A172 (cell line): ENCODE measurements at places on chromosomes 3 and 15.

DNA sequence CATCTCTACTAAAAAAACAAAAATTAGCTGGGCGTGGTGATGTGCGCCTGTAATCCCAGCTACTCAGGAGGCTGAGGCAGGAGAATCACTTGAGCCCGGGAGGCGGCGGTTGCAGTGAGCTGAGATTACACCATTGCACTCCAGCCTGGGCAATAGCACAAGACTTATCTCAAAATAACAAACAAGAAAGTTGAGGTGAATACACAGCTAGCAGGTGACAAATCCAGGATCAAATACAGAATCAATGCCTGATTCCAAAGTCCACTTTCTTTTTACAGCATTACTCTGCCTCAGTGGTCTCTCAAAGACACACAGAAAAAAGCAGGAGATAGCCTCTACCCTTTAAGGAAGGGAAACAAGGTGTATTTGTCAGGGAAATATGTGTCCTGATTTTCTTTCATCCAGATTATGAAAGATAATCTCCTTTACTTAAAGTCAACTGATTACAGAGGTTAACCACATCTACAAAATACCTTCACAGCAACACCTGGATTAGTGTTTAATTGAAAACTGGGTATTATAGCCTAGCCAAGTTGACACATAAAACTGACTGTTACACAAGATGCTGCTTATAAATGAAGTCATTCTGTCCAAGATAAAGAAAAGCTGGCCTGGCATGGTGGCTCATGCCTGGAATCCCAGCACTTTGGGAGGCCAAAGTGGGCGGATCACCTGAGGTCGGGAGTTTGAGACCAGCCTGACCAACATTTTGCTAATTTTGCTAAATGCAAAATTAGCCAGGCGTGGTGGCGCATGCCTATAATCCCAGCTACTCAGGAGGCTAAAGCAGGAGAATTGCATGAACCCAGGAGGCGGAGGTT, 4.0 kb upstream of the SLC25A38 start:
- DNase-seq, result no peak

DNA sequence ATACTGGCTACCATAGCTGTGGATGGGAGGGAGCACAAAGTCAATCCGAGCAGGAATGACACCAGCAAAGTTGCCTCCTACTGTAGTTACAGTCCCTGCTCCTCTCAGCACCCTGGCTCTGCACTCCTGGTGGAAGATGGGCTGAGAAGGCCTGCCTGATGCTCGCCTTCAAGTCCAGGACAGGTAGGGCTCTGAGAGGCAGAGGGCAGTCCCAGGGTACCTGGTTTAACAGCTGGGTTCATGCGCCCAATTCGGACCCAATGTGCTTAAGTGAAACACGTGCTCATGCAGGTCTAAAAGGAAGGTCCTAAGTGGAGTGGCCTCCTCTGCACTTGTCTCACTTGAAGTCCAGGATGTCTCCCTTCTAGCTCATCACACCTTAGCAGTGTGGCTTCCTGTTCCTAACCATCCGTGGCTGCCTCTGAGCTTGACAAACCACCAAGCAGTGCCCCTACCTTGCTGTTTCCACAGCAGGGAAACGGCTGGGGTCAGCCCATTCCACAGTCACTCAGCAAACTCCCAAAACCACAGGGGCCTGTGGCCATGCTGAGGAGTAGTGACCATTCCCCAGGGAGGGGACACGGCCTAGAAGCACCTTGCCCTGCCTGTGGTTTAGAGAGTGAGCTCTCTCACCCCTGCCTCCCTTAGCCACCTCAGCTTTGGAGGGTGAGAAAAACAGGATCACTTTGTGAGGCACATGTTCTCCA, 3.9 kb upstream of the MUSTN1 start:
- DNase-seq, result no peak

DNA sequence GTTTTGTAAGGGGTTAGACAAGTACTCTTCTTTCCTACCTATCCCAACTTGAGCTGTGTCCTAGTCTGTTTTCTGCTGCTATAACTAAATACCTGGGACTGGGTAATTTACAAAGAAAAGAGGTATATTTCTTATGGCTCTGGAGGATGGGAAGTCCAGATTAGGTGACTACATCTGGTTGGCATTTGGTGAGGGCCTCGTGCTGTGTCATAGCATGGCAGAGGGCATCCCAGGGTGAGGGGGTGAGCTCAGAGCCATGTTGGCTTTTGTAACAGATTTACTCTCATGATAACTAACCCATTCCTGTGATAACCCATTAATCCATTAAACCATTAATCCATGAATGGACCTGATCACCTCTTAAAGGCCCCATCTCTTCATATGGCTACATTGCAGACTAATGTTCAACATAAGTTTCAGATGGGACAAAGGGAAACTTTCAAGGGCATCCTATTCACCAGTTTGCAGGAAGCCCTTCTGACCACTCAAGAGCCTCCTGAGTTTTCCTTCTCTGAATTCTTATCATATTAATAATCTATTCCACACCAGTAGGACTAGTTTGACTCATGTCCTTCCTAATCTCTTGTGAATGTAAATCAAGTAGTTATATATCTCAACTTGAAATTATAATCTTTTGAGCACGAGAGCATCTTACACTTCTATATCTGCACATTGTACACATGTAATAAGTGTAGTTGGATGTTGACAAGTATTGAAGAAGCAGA, 185.7 kb upstream of the ZPLD1 start:
- peak; percentile 6 for DNase-seq

DNA sequence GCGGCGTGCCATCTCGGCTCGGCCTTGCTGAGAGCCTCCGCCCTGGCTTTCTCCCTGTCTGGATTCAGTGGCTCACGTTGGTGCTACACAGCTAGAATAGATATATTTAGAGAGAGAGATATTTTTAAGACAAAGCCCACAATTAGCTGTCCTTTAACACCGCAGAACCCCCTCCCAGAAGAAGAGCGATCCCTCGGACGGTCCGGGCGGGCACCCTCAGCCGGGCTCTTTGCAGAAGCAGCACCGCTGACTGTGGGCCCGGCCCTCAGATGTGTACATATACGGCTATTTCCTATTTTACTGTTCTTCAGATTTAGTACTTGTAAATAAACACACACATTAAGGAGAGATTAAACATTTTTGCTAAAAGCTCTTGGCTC, 54.1 kb downstream of the PLXNA1 start:
- DNase-seq, result no peak

GRCh38 chr3:163622384-163622783, 1455.9 kb downstream of the SI start:
- peak; percentile 26 for DNase-seq
